Left ventricle myocardium inferior (tissue), 1 donor: ENCODE measurements at places on chromosomes 7 and 10.
A peak's percentile ranks its signal among the peaks of the same experiment; 100 is the strongest.

- H3K4me1 ChIP-seq, result no peaks in the 10 kb centered on the region
- H3K36me3 ChIP-seq, result peaks cover 7% of the 10 kb centered on the region
- DNase-seq, result peak; percentile 27
Observed at GRCh38 chr10:79938728-79939406, 10.0 kb downstream of the SFTPD start.

DNA sequence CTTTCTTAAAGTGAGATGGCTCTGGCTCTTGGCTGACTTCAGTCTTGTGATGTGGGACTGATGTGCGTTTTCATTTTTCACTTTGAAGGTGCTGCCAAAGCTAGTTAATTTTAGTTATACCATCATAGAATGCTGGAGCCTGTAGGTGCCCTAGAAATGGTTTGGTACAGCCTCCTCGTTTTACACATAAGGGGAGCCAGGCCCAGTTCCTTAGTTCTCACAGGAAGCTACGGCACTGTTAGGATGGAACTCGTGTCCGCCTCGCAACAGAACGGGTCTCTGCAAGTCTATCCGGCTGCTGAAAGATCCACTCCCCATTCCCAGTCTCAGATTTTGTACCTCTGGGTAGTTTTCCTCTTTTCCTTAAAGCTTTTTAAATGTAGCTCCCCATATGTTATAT is 173.2 kb upstream of the PRPS1L1 start:
- no peaks in the 10 kb centered on the region for H3K36me3 ChIP-seq
- H3K4me1 ChIP-seq, result peaks cover 23% of the 10 kb centered on the region
- no peaks in the 10 kb centered on the region for H3K27me3 ChIP-seq
- DNase-seq, result no peak
- H3K4me3 ChIP-seq, result no peak overlapping the region

- peaks cover 67% of the 10 kb centered on the region for H3K27me3 ChIP-seq
- no peak overlapping the region for H3K4me3 ChIP-seq
- no peak overlapping the region for H3K27ac ChIP-seq
- no peak for DNase-seq
- no peaks in the 10 kb centered on the region for H3K36me3 ChIP-seq
- peaks cover 20% of the 10 kb centered on the region for H3K4me1 ChIP-seq
Observed at GRCh38 chr10:124097883-124098282, 4.5 kb upstream of the CHST15 start.

DNA sequence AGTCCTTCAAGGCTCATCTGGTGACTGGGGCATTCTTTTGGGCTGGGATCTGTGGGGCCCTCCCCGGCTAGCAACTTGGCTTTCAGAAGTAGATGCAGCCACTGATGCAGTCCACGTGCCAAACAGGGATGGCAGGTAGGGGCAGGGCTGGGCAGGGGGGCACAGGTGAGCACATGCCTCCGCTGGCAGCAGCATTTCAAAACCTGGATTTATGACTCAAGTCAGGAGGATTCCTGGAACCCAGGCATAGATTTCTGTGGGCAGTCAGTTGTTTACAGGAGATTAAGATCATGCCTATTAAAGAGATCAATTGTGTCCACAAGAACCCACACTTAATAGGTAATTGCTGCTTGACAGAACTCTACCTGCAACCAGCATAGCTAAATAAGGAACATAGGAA is 839 bp upstream of the HABP2 start:
- H3K27me3 ChIP-seq, result peaks cover 41% of the 10 kb centered on the region
- no peak overlapping the region for H3K27ac ChIP-seq
- H3K4me3 ChIP-seq, result no peak overlapping the region
- no peak for DNase-seq
- H3K4me1 ChIP-seq, result peaks cover 2% of the 10 kb centered on the region

DNA sequence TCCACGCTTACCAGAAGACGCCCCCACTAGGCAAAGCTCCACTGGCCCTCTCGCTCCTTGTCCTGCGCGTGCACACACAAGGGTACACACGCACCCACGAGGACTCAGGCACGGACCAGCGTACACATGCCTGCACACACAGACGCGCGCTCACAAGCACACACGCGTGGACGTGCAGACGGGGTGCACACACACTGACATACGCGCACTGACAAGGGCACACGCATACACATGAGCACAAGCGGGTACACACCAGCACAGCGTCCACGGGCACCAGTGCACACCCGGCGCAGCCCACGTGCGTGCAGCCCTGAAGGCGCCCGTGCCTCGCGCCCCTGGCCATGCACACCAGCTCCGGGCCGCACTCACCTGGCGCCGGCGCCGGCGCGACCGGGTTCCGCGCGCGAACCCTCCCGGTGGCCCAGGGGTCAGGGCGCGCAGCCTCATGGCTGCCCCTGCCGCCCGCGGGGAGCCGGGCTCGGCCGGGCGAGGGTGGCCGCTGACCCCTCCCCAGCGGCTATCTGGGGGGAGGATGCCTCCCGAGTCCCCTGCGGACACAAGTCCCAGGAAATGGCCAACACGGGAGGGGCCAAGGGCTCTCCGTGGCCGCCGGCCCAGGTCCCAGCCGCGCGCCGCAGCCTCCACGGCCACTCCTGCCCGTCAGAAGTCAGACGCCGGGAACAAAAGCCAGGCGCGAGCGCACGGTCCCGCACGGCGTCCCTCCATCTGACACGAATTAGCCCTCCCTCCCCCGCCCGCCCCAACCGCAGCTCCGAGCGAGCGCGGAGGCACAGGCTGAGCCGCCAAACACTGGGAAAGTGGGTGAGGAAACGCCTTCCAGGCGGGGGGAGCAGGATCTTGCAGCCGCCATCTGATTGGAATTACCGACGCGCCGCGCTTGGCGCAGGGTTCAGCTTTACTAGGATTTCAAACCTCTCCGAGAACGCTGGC is 45.0 kb downstream of the TNS3 start:
- H3K4me1 ChIP-seq, result peaks cover 50% of the 10 kb centered on the region
- H3K27me3 ChIP-seq, result no peaks in the 10 kb centered on the region
- peak overlapping the region; percentile 71 for H3K4me3 ChIP-seq
- DNase-seq, result peak; percentile 55
- H3K27ac ChIP-seq, result no peak overlapping the region
- H3K36me3 ChIP-seq, result no peaks in the 10 kb centered on the region

DNA sequence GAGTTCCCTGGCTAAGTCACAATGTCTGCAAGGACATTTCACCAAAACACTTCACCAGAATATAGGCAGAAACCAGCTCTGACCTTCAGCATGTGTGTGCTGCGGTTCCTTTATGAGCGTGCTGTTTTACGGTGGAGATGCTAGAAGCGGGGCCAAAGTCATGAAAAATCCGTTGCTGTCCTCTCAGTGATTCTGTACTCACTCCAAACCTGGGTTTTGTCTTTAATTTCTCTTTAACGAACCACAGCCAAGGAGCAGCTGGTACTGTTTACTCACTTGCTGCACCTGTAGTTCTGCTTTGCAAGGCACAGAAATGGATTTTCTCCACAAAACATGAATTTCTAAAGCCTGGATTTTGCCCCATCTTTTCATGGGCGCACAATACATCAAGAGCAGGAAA is 639.9 kb downstream of the PHTF2 start:
- no peak overlapping the region for H3K27ac ChIP-seq
- H3K4me3 ChIP-seq, result no peak overlapping the region
- no peak for DNase-seq
- H3K4me1 ChIP-seq, result no peaks in the 10 kb centered on the region
- no peaks in the 10 kb centered on the region for H3K36me3 ChIP-seq

DNA sequence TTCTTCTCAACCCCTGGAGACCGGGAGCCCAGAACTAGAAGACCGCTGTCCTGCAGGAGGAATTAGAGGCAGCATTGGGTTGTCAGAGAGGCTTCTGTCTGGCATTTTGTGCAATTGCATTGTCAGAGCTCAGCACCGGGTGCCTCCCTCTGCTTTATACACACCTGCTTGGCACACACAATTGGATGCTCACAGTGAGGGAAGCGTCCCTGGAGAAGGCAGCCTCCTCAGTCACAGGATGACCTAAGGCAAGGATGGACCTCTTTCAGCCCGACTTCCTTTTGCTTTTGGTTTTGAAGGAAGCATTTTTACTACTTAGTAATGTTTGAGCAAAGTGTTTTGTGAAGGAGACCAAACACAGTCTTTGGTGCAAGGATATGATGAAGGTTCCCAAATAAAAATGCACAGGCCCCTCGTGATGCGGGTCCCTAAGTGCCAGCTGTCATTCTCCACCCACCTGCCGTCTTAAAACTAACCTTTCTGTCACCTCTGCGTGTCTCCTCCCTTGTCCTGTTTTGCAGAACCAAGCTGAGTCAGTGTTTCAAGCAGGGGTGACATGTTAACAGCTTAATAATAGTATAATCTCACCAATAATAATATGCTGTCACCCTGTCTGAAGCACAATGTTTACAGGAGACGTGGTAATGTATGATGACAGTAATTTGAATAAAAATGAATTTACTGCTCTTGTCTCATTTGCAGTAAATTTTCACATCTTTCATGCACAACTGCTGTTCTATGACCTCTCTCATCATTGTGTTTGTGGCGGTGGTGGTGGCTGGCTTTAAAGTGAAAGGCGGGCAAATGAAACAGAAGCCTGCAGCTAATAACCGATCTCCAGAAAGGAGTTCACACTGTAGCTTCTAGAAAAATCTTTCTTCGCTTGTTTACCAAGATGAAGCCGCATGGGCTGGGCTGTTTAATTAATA is 430.2 kb upstream of the MKI67 start:
- H3K36me3 ChIP-seq, result no peaks in the 10 kb centered on the region
- H3K4me3 ChIP-seq, result no peak overlapping the region
- H3K27ac ChIP-seq, result no peak overlapping the region
- H3K27me3 ChIP-seq, result peaks cover 27% of the 10 kb centered on the region
- no peak for DNase-seq

- no peaks in the 10 kb centered on the region for H3K4me1 ChIP-seq
- H3K27me3 ChIP-seq, result peaks cover 24% of the 10 kb centered on the region
- H3K27ac ChIP-seq, result no peak overlapping the region
- no peak for DNase-seq
Observed at GRCh38 chr10:6753644-6754043, 173.6 kb upstream of the PRKCQ start.

DNA sequence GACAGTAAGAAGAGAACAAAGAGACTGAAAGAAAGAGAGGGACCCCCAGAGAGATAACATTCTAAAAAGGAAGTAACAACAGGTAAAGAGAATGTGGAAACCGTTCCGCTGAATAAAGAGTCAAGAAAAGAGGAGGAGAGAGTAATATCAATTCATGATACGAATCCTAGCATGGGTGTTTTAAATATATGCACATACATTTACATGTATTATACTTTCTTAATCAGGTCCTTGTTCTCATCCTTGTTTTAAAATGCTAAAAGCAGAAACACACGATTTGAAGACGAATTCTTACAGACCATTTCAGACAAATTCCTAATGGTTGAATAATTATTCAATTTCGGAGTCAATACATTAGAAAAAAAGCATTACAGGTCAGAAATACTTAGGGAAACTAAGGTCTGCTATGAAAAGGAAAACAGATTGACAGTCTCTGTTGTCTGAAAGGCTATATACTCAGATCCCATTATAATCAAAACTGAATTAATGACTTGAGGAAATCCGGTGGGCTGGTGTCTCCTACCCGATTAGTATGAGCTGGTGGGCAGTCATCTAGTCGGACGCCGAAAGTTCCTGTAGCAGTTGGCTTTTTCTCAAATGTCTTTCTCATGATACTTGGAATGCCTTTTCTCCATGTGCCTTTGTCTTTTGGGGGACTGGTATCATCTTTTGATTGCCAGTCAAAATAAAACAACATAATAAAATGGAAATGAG is 127.3 kb downstream of the ARHGAP21 start:
- H3K36me3 ChIP-seq, result peaks cover 99% of the 10 kb centered on the region
- no peak overlapping the region for H3K27ac ChIP-seq
- DNase-seq, result no peak
- H3K4me1 ChIP-seq, result no peaks in the 10 kb centered on the region
- no peak overlapping the region for H3K4me3 ChIP-seq

GRCh38 chr10:89022734-89023133 is 32.1 kb downstream of the FAS start:
- no peak overlapping the region for H3K4me3 ChIP-seq

- H3K27me3 ChIP-seq, result no peaks in the 10 kb centered on the region
- no peak overlapping the region for H3K4me3 ChIP-seq
- no peaks in the 10 kb centered on the region for H3K4me1 ChIP-seq
- H3K27ac ChIP-seq, result no peak overlapping the region
- no peak for DNase-seq
Observed at GRCh38 chr7:3607847-3608246, 306.8 kb downstream of the SDK1 start.
